Lung (tissue), 17 donors: ENCODE measurements at places on chromosomes 7 and 10. TPM values are rescaled to one million over a fixed set of nuclear protein-coding genes. Genes with fewer than 3 reads are reported as not detected.
A peak's percentile ranks its signal among the peaks of the same experiment; 100 is the strongest.

CCDC71L gene
- total RNA-seq, result 32.4 TPM

PCDH15 gene
- total RNA-seq, result 1.6 TPM

VSTM4 gene
- 10.9 TPM for total RNA-seq

DNA sequence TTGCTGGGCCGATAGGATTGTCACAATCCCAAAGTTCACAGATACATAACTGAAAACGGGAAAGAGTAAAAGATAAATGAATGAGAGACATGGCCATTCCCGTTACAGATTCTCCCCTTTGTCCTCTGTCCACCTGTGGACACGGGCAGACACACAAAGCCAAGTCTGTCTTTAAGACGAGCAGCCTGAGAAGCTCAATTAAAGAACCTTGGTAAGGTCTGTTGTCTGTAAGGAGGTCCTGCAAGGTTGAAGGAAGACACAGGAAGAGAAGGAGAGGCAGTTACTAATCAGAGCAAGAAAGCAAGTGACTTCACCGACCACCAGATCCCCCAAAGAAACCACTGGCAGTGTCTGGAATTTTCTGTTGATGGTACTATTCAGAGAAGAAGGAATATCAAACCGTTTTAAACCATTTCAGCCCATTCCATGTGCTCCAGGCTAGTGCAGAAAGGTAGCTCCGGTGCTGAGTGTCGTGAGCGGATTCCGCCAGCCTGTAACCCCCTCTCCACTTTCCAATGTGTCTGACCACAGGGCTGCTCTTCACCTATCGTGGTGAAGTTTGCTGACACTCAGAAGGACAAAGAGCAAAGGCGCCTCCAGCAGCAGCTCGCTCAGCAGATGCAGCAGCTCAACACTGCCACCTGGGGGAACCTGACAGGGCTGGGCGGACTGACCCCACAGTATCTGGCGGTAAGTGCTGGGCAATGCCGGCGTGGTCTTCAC, 252.6 kb downstream of the CELF2 start:
- peak; percentile 89 for DNase-seq

GDF2 gene
- total RNA-seq, result not detected

DNA sequence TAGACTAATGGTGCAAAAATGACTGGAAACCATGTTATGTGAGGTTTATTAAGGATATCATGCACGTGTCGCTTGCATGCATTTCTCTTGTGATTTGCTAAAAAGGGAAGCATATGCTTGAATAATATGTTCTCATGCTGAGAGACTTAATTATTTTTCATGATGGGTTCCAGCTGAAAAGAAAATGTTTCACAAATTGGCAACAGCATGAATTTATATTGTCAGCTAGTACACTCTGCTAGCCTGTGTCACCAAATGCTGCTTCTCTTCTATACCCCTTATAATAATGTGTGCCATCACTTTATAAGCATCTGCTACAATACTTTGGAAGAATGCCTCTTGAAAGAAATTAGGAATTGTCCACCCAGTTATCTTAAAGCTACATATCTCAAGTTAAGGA, 63.0 kb downstream of the GNAI1 start:
- DNase-seq, result peak; percentile 56

- no peak for DNase-seq
Observed at GRCh38 chr7:94173436-94173835, 169.3 kb upstream of the BET1 start.

DNA sequence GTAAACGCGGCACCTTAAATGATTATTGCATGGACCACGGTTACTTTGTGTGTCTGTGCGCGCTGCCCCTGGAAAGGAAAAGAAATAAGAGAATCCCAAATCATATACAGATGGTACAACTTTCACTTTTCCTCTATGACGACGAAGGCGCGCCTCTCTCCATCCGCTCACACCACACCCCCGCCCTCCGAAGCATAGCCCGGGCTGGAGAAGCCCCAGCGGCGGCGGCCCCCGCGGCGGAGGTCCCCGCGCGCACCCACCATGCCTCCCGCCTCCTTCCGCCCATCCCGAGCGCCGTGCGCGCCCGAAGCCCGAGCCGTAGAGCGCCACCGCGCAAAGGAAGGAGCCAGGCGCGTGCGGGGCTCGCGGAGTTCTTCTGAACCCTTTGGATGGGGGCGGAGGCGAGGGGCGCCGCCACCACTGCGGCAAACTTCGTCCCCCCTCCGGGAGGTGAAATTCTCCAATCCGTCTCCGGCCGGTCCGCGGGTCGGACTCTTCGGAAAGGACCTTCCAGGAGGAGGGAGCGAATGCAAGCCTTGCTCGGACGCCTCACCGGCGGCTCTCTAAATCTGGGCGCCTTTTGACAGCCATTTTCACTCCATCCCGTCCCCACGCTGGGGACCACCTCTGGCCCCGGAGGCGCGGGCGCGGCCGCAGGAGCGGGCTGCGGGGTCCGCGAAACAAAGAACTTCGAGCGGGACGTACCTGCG, 588 bp downstream of the GLI3 start:
- DNase-seq, result peak; percentile 78

GRCh38 chr7:77330169-77330882, 85.8 kb downstream of the GSAP start:
- no peak for DNase-seq

DNA sequence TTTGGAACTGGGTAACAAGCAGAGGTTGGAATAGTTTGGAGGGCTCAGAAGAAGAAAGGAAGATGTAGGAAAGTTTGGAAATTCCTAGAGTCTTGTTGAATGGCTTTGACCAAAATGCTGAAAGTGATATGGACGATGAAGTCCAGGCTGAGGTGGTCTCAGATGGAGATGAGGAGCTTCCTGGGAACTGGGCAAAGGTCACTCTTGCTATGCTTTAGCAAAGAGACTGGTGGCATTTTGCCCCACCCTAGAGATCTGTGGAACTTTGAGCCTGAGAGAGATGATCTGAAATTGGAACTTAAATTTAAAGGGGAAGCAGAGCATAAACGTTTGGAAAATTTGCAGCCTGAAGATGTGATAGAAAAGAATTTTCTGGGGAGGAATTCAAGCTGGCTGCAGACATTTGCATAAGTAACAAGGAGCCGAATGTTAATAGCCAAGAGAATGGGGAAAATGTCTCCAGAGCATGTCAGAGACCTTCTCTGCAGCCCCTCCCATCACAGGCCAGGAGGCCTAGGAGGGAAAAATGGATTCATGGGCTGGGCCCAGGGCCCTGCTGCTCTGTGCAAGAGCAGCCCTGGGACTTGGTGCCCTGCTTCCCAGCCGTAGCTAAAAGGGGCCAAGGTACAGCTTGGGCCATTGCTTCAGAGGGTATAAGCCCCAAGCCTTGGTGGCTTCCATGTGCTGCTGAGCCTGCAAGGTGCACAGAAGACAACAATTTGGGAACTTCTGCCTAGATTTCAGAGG, 3.6 kb downstream of the PDSS1 start:
- DNase-seq, result no peak

DNAJC9 gene
- total RNA-seq, result 12.7 TPM

GRCh38 chr10:12129222-12130111, at the start of gene SEC61A2:
TSS of gene SEC61A2 (plus strand) at chr10:12129677. CDS start at chr10:12129788, 111 bp downstream.
- DNase-seq, result peak; percentile 96

DNA sequence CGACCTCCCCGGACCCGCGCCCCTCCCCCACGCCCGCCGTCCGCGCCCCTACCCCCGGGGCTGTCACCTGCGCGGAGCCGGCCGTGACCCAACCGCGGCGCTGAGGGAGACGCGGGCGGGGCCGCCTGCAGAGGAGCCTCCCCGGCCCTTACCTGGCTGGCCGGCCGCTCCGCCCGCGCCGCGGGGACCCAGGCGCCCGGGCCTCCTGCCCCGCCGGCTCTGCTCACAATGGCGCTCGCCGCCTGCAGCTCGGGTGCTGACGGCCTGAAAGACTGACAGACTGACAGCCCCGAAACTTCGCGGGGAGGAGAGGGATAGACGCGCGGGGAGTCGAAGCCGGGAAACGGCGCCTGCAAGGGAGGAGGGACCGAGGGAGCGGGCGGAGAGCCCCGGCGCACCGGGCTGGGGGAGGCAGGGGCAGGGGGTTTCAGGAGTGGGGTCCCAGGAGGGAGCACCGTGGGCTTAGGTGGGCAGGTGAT, 393 bp downstream of the ZNF467 start:
- no peak for DNase-seq

GPR37 gene
- total RNA-seq, result 1.1 TPM

GRCh38 chr10:84478151-84478550, 149.8 kb downstream of the CCSER2 start:
- no peak for DNase-seq

DNA sequence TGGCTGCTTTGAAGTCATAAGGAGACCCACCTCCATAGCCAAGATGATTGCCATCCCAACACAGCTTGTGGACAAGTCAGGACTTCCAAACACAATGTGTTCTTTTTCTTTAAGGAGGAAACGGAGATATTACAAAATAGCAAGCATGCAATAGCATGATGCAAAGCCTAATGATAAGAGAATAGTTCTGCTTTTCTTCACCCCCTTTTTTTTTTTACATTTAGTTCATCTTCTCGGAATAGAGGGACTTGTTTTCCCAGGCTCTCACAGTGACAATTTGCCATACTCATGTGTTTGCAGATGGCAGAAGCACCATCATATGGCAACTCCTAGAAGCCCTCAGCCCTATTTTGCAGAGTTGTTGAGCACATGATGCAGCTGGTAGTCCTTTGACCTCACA, 119.8 kb downstream of the ITGB8 start:
- DNase-seq, result no peak

DNA sequence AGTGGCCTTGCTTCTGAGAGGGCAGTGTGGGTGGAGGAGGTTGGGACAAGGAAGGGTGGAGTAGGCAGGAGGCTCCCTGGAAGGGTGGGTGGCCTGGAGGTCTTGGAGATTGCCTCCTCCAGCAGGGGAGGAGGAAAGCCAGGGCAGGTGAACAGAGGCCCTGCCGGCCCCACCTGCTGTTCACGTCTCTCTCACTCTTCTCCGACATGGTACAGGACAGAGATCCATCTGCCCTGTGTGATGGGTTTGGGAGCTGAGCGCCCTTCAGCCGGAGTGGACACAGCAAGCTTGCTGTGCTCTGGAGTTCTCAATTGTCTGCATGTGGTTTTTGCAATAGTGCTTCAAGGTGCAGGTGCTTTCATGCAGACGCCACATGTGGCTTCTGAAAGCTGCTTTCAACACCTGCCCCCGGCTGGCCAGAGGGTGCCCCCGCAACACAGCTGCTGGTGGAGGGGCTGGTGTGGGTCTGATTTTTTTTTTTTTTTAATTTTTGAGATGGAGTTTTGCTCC, 82.8 kb upstream of the GNA12 start:
- DNase-seq, result no peak

NAT16 gene
- not detected for total RNA-seq

GRCh38 chr7:5692845-5693278, 88.6 kb downstream of the RNF216 start:
- peak; percentile 69 for DNase-seq

GRCh38 chr10:72134785-72135767, 46.7 kb upstream of the SPOCK2 start:
- no peak for DNase-seq

DNA sequence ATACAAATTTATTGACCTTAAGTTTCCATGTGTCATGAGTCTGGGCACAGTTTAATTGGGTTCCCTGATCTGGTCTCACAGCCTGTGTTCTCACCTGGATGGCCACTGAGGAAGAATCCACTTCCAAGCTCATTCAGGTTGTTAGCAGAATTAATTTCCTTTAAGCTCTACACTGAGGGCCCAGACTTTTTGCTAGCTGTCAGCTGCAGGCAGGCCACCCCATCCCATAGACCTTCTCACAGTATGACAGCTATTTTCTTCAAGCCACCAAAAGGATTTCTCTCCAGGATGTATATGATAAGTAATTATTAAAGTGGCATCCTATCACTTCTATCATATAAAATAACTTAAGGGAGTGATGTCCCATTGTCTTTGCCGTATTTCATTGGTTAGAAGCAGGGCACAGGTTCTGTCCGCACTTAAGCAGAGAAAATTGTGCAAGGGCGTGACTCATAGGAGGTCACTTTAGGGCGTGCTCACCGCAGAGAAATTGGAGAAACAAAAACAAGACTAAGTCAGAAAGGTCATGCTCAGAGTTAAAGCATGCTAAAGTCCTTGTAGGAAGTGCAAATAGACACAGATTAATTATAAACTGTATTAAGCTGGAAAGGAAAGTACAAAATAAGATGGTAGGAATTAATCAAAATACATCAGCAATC, 109.9 kb downstream of the AHR start:
- DNase-seq, result no peak

PAX4 gene
- not detected for total RNA-seq
